ENCODE measurements at places on chromosomes 7 and 10.
A peak's percentile ranks its signal among the peaks of the same experiment; 100 is the strongest.

DNA sequence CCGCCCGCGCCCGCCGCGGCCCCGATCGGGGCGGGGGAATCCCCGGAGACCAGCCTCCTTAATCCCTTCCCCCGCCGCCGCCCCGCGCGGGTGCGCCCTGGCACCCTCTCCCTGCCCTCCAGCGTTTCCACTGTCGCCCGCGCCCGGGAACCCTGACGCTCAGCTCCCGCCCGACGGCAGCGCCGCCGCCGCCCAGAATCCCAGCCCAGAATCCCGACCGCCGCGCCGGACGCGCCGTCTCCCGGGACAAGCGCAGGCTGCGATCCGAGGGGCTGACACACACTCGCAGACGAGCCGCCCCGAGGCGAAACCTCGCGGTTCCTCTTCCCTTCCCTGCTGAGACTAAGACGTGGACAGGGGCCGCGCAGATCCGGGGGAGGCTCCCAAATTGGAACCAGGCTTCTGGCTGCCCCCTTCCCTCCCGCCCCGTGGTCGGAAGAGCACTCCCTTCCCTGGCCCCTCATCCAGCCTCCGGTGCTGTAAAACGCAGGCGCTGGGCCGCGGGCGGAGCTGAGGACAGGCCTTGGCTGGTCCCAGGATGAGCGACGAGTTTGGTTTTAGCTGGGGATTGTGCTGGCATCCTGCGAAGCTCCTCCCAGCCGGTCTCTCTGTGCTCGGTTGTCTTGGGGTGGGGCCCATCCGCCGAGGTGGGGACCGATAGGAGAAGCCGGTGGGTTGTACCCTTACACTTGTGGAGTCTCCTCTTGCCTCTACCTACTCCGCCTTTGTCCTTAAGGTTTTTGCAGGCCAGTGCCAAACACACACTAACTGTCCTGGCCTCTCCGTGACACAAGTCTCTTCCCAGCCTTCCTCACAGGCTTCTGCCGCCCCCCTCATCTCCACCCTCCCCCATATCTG, 1.1 kb downstream of the MARVELD1 start:
- no peak for DNase-seq

DNA sequence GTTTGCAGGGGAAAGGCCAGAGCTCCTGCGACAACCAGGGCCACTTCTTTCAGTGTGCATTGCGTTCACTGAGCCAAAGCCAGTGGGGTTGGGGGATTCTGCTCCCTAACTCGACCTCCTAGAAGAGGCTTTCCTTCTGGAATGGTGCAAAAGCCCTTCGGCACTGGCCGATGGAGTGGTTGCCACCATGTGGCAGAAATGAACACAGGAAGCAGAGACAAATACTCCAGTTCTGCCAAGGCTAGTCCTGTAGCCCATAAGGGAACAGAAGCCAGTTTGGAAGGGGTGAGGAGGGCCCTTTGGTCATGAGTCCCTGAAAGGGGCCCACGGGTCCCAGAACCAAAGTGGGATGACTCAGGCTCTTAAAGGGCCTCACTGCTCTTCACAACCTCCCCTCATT, 29.7 kb upstream of the ACSL5 start:
- DNase-seq: no peak

DNA sequence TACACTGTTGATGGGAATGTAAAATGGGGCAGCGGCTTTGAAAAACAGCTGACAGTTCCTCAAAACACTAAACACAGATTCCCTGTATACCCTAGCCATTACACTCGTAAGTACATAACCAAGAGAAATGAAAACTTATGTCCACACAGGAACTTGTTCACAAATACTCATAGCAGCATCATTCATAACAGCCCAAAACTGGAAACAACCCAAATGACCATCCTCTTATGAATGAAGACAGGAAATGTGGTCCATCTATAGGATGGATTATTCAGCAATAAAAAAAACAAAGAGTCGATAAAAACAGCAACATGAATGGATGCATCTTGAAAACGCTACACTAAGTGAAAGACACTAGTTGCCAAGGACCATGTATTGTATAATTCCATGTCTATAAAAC, 23.7 kb downstream of the NMT2 start:
- no peak for DNase-seq

DNA sequence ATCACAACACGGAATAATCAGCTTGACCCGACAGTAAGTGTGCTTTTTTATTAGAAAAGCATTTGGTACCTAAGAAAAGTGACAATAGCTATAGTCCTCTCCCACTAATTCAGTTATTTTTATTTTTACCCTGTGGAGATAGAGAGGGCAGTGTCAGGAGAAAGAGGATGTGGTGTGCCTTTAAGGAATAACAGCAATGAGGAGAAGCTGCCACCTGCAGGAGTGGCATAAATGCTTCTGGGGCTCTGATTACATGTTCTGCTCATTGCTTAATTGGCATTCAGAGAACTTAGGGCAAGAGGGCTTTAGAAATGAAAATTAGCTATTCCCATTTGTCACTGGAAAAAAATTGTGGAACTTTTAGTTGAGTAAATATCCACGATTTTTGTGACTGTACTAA, 60.1 kb downstream of the DENND11 start:
- no peak for DNase-seq

DNA sequence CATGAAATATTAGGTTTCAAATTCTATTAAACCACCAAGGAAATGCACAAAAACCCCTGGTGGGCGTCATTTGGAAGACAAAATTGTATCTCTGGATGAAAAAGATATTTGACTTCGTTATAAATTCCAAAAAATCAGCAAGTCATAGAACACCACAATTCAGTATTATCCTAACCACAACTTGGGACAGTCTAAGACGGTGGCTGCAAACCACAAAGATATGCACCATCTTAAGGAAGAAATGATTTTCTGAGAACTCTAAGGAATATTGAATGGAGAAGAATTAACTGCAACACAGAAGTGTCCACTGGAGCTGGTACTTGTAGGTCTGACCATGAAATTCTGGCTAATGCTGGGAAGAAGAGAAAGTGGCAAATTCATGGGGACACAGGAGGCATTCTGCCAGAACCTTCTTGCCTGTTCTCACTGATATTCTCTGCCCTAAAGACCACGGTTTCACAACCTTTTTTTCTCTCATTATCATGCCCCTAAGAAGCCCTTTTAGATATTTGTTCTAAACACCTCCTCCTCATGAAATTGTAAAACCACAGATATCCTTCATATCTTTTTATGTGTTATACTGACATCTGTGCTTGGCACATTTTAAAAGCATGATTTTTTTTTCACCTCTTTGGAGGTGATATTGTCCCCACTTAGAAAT, 92.9 kb downstream of the SFMBT2 start:
- no peak for DNase-seq

DNA sequence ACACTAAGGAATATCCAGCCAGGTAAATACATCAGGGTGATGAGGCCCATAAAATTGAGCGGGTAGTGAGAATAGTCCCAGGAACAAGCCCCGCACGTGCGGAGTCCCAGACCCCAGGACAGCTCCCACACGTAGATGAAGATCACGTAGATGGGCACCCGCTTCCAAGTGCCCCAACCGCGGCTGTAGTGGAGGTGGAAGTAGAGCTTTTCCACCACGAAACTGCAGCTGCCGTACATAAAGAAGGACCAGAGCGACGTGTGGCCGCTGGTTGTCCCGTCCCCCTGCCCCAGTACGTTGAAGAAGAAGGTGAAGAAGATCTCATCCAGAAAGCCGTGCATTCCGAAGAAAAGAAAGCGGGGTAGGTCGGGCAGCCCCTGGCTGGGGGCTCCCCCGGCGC, 948 bp downstream of the TMEM229A start:
- DNase-seq: no peak

GRCh38 chr7:129989466-129989865, 36.7 kb upstream of the UBE2H start:
- no peak for DNase-seq

DNA sequence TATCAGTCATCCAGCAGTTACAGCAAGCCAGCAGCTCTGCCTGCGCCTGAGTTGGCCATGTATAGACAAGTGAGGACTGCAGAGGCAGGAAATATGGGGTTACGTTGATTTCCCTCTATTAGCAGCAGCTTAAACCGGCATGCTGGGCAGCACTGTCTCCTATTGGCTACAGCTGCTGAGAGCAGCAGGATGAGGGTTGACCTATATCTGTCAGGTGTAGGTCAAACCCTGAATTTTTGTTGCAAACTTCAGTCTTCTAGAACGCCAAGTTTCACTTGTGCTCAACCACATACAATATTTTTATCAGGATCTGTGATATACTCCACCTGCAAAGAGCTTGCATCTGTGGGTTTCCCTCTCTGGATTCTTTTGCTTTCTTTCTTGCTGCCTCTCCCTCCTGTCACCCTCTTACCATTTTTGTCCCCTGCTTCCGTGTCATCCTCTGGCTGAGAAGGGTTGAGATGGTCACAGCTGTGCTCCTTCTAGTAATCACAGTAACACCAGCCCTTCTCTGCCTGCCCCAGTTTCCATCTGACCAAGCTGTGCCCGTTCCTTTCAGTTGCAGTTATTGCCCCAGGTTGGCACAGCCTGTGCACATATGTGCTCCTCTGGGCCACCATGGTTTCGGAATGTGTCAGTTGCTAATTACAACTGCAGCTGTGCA, 23.8 kb upstream of the GLCCI1 start:
- peak; percentile 12 for DNase-seq

DNA sequence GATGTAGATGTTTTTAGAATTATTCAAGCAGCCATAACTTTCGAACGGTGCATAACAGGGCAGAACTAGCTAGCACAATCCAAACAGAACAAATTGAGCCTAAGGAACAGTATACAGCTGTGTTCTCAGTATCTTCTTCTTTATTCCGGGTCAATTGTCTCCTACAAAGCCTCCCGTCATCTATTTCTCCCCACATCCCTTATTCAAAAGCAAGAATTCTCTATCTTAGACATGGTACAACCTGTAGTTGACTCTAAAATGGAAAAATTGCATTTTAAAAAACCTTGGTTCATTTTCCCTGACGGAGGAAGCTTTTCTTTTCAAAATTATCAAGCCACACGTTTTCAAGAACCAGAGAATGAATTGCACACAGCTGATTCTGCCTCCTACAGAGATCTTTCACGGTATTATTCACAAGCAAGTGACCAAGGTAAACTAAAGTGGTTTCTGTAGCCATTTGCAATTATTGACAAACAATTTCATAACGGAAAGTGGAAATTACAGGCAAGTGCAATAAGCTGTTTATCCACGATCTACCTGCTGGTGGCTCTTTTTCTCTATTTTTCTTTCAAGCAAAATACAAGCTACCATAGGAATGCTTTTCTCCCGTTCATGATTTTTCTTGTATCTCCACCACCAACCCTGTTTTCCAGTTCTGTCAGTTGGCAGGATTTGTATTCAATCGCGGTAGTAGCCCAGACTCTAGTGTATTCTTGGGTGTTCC, 2.3 kb downstream of the GRM8 start:
- no peak for DNase-seq

DNA sequence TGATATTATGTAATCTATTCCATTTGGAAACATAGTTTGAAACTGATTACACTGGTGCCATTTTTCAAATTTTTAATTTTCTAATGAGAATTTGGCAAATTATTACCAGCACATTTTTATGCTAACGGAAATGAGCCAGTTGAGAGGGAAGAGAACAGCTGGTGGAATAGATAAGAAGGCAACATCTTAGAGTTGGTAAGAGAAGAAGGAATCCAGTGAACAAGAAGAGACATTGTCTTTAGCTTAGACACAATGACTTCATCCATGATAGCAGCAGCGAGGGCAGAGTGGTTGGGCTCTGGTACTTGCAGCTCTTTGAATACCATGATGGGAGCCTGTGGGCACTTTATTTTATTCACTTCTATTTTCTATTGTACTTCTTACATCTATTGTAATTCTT, 89.6 kb downstream of the CHRM2 start:
- no peak for DNase-seq

- DNase-seq: no peak
These were observed 13.1 kb downstream of the TAS2R41 start for GRCh38 chr7:143490717-143491306.

GRCh38 chr7:13198036-13198435, 510.6 kb downstream of the ARL4A start:
- DNase-seq: no peak

DNA sequence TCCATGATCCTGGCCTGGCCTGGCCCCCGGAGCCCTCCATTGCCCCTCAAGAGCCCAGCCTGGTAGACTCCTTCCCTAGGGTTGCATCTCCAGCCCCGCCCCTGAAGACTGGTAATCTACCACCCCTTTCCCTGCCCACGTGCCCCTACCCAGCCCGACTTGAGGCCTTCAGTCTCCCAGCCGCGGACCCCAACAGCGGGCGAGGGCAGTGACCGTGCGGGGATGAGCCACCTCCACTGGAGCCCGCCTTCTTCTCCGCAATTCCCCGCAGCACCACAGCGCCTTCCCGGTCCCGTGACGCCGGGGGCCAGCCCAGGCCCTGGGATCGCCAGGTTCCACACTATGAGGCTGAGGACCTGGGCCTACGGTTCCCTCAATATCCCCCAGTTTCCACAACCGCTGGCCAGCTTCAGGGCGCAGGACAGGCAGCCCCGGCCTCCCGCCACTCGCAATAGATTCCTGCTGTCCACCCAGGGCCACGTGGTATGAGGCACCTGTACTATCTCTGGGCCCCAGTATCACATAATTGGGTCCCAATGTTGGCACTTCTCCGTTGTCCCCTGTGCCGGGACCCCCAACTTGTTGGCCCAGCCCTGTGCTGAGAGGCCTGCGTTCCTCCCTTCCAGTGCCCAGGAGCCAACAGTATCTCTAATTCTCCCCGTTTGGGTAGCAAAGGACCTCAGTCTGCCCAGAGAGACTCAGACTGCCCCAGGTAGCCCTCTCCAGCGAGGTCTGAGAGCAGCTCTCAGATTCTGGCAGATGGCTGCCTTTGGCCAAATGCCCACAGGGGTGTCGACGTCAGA, 1.1 kb upstream of the GPRIN2 start:
- DNase-seq: no peak

DNA sequence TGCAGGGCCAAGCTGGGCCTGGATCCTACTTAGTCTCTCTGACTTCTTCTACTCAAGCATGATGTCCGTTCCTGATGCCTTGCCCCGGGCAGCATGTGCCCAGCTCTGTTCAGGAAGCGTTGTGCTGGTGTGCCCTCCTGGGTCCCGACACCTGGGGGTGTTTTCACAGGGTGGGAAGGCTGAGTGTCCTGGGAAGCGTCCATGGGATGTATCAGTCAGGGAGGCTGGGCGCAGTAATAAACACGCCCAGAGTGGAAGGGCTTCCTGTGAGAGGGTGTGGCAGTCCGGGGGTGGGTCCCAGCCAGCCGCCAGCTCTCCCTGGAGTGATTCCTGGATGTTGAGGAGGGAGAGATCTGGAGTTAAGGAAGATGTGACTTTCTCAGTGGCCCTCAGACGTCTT, 29.0 kb downstream of the FOXK1 start:
- DNase-seq: no peak

DNA sequence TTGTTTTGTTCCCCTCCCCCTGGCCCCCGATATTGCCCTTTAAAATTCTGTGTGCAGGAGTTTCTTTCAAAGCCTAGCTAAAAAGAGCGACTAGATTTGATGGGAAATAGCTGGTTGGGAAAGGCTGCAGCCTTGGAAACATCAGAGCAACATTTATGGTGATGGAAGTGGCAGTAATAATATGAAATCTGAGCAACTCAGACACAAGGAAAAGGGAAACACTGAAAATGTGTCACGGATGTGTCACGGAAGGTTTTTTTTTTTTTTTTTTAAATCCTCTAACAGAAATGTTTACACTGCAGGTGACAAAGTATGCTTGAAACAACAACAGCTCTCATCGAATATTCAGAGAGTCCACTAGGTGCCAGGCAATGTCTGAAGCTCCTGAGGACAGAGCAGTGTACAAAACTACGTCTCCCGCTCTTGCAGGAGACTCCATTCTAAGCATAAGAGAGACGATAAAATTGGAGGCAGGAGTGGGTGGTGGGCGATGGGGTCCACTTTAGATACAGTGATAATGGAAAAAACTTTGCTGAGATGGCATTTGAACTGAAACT, 143.0 kb downstream of the RSU1 start:
- no peak for DNase-seq
